ENCODE measurements at places on chromosomes 16 and 17.

DNA sequence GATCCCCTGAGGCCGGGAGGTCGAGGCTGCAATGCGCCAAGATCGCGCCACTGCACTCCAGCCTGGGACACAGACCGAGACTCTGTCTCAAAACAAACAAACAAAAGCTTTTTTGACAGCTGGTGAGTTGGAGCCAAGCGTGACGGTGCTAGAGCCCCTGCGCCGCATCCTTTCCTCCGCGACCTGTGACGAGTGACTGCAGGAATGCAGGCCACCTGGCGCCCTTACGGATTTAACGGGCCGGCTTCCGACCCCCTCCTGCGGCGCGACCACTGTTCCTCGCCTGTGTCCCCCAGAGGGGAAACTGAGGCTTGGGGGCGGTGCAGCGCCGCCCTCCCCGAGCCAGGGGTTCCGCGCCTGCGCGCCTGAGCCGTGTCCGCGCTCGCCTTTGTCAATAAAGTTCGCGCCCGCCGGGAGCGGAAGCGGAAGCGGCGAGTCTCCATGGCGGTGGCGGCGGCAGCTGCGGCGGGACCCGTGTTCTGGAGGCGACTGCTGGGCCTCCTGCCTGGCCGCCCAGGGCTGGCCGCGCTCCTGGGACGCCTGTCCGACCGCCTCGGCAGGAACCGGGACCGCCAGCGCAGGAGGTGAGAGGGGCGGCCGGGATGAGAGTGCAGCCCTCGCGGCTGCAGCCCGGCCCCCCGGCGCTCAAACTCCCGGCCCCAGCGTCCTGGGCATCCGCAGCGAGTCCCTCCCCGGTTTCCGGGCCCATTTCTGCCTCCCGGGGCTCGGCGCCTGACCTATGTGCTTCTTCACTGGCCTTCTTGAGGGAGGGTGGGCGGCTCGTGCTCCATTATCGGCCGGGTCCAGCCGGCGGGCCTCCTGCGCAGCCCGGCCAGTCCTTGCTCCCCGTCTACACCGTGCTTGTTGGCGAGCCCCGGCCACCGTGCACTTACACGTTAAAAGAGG is at the start of gene PGS1:
Gene PGS1 (plus strand): TSS at position 425 of the 906 bp plus-strand sequence. CDS start 17 bp downstream, at position 442.
- peak; percentile 85 for DNase-seq

DNA sequence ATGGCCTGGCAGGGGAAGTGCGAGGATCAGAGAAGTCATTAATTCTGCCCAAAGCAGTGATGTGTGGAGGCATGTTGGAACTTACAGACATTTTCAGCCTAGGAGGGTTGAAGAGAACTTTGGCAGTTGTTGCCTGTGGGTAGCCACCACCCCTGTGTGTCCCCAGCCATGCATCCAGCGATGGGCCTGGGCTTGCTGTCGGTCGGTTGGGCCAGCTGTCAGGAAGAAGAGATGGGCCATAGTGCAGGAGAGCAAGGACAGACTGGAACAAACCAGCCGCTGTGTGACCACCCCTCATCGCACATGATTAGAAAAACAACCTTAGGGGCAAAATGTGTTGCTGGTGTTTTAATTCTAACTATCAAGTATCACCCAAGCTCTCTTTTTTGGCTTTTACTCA is 173.7 kb downstream of the CNTNAP4 start:
- no peak for DNase-seq

GRCh38 chr17:81035521-81036196 is 708 bp downstream of the BAIAP2 start:
- DNase-seq = peak; percentile 65

DNA sequence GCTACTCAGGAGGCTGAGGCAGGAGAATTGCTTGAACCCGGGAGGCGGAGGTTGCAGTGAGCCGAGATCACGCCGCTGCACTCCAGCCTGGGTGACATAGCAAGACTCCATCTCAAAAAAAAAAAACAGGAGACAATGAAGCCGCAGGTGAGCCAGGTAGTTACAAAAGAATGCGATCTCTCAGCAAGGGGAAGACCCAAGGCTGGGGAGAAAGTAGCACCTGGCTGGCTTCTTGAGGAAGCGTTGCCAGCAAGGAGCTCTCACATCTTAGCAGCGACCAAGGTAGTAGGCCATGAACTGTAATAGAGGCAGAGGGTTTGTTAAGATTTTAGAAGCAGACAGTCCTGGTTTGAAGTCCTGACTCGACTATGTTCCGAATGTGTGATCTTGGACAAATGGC is 175.0 kb downstream of the AIPL1 start:
- DNase-seq = no peak

GRCh38 chr16:53898993-53899392 is 195.0 kb downstream of the FTO start:
- no peak for DNase-seq

DNA sequence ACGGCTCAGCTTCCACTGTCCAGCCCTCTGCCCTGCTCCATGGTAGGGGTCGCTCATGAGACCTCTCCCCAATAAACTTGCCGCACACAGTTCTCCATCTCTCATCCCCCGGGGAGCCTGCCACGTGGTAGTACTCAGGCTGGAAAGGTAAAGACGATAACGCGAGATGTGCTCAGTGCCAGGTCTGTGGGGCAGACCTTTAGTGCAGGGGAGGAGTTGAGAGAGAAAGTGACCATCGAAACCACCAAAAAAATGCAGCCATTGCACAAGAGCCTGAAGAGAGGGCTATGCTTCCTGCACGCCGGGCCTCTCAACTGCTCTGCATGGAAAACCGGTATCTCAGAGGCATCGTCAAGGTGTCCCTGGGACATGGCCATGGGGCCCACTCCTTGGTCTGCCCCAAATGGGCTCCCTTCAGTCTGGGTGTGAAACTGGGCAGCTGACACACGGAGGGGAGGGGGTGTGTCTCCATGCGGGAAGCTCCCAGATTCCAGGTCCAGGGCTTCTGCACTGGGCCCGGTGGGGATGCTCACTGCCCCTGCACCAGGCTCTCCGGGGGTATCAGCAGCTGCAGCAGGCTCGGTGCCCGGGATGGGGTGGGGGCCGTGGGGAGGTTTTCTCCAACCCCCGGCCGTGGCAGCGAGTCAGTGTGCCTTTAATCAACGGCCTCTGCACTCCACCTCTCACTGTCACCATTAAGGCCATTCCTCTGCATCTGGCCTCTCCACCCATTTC is 4.7 kb upstream of the AANAT start:
- no peak for DNase-seq

GRCh38 chr17:48123111-48123510 is 15.5 kb downstream of the SNX11 start:
- peak; percentile 21 for DNase-seq

GRCh38 chr17:69375229-69375628 is 39.3 kb upstream of the MAP2K6 start:
- no peak for DNase-seq

GRCh38 chr16:62280506-62280905 is 244.3 kb upstream of the CDH8 start:
- DNase-seq = no peak

DNA sequence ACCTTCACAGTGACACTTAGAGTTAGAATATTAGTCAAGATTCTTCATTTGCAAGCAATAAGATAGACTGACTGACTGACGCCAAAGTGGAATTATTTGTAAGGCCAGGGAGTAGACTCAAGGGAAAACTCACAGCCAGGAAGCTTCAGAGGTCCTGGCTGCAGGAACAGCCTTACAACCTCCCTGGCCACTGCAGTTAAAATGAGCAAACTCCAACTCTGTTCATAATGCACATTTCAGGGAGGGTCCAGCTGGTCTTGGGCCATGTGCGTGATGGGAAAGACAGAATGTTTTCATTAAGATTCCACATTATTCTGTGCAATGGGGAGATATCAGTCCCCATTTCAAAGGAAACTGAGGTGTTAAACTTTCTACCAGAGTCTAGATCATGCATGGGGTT is 9.9 kb downstream of the CAPNS2 start:
- no peak for DNase-seq

- DNase-seq = peak; percentile 69
These were observed 92.8 kb downstream of the IRX3 start for GRCh38 chr16:54193665-54194333.
